Mucosa of gallbladder (tissue), 1 donor: ENCODE measurements at places on chromosomes 7 and 10. TPM values are rescaled to one million over a fixed set of nuclear protein-coding genes. Genes with fewer than 3 reads are reported as not detected.

GRCh38 chr7:130146693-130147405 is 58.4 kb downstream of the TMEM209 start:
- DNase-seq = no peak

DNA sequence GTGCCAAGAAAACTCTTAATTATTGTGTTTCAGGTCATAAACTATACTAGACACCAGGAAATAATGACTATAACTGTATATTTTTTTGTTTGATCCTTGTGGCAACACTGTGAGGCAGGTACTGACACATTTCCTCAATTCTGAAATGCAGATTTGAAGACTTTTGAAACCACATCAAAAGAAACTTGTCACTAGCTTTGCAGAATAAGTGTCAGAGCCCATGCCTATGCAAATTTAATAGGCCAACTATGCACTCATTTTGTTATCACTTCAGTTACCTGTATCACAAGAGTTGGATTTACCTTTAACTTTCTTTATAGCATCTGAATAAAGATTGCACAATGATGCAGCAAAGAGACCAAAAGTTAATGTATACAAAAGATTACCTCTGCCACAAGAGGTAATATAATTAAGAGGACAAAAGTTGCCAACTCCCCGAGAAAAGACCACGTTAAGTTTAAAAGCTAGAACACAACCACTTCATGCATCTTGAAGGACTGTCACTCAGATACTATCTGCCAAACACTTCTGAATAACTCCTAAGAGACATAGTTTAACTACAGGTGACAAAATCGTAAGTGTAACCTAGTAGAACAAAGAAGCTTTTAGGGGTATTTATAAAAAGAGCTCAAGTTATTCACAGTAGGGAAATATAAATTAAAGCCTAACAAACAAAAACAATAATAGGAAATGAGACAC is 80.5 kb downstream of the ELAPOR2 start:
- no peak for DNase-seq

DNA sequence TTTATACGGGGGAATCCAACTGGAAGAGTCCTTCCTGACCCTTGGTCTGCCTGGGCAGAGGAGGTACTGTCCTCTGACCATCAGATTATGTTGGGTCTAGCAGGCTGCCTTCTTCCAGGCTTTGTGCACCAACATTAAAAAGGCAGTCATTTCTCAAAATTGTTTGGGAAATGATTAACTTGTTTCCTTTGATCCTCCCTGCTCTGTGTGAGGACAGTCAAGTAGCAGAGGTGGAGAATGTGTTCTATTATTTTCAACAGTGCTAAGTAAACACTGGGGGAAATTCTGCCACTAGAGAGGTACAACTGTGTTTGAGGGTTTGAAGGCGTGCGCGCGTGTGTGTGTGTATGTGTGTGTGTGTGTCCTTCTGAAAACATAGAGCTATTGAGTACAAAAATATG is 20.6 kb downstream of the ACSL5 start:
- DNase-seq = peak; percentile 50

DNA sequence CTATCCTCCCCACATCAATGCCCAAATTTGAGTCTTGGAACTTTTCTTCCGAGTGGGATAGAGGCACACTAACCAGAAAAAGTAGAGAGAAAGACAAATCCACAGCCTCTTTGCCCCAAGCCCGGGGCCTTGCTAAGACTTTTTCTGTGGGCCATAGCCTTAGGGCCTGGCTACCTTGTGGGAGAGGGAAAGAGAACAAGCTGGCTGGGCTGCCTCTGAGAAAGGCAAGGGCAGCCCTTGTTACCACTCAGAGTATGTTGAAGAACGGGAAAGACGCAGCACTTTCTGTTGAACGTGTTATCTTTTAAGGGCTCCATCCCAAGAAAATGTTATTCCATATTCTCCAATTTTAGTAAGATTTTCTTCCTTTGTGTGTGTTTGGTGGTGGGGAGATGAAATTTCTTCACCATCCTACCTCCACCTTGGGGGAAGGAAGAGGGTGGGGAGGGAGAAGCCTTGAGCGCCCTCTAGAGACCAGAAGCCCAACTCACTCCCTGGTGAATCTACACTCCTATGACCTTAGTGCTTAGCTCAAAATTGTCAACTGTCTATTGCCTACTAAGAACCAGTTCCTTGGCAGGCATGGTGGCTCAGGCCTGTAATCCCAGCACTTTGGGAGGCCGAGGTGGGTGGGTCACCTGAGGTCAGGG is 3.9 kb upstream of the NRF1 start:
- peak; percentile 20 for DNase-seq

DNA sequence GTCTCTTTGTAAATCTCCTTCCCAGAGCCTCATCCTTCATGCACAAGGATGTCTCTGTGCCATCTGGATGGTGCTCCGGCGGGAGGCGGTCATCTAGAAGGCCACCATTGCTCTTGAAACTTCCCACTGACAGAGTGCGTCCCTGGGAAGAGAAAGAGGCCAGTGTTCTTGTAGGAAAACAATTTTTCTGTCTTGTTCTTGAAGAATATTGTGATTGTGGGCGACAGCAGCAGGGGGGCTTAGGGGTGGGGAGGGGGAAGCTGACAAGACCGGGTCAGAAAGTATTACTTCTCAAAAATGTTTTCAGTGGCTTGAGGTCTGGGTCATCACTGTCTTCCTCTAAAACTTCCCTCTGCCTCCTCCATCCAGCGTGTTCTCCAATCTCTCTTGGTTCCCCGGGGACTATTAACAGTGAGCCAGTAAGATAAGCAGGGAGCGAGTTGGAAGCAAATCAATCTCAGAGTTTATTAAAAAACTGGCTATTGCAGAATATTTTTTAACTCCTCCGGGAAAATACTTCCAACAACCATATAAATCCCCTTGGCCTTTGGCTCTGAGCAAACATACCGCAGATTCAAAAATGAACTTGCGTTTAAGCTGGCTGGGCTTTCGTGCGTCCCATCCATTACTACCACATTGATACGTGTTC is 597.8 kb upstream of the MGMT start:
- peak; percentile 3 for DNase-seq

GRCh38 chr10:58590152-58590840 is 77.6 kb downstream of the BICC1 start:
- peak; percentile 60 for DNase-seq

GRCh38 chr10:85548034-85548433 is 818.6 kb downstream of the GRID1 start:
- peak; percentile 47 for DNase-seq

DNA sequence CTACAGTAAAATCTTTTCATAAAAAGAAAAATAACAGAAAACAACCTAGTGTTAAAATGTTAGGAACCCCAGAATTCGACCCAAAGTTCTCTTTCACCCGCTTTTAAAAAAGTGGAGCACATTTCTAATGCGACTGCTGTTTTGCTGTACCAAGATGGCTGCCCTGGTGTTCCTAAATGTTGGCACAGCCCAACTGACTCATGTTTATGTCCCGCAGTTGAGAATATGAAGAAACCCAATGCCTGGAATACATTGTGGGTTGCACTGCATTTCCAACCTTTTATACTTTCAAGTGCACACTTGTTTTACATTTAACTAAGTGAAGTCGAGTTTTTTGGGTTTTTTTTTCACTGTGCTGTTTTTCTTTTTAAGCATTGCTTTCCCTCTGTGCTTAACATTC is 944 bp downstream of the STEAP1B start:
- no peak for DNase-seq

- DNase-seq = no peak
Measured at GRCh38 chr7:1737956-1738355, 67.9 kb downstream of the ELFN1 start.

DNA sequence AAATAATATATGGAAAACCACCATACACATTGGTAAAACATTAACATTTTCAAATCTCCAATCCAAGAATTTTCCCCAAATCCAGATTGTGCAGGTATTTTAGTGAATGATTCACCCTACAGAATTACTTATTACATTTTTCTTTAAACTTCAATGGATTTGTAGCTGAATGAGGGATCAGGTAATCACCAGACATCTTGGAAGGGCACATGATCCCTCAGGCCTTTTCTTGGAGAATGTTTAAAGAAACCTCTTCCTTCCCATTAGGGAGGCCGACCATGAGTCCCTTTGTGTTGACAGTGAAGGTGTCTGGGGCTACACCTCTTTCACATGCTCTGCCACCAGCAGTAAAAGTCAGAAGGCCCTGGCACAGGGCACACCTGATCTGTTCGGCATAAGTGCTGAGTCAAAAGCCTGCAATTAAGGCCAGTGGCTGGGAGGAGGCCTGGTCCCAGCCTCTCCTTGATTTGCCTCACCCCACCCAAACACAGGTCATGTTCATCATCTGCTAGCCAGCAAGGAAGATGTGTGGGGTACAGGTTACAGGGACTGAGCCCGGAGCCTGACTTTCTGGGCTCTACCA is 207.7 kb downstream of the SNX10 start:
- no peak for DNase-seq

DNA sequence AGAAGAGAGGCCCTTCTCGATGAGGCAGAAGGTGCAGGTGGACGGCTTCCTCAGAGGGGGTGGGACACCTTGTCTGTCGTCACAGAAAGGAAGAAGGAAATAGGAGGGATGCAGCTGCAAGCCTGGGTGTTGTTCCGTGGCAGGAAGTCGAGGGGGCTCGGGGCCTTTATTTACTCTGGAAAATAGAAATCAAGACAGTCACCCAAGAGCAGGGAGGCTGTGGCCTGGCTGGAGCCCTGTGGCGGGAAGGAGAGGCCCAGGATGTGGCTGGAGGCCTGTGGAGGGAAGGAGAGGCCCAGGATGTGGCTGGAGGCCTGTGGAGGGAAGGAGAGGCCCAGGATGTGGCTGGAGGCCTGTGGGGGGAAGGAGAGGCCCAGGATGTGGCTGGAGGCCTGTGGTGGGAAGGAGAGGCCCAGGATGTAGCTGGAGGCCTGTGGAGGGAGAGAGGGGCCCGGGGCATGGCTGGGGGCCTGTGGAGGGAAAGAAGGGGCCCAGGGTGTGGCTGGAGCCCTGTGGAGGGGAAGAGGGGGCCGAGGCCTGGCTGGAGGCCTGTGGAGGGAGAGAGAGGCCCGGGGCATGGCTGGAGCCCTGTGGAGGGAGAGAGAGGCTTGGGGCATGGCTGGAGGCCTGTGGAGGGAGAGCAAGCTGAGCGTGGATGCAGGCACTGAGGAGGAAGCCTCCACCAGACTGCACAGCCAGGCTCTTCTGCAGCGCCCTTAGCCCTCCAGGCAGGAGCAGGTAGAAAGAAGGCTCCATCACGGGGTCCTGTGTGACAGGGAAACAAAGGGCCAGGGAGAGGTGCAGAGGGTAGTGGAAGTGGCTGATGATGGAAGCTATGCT is 97.3 kb upstream of the SFMBT2 start:
- DNase-seq = no peak

GRCh38 chr10:28737096-28737495 is 59.8 kb downstream of the BAMBI start:
- no peak for DNase-seq

DNA sequence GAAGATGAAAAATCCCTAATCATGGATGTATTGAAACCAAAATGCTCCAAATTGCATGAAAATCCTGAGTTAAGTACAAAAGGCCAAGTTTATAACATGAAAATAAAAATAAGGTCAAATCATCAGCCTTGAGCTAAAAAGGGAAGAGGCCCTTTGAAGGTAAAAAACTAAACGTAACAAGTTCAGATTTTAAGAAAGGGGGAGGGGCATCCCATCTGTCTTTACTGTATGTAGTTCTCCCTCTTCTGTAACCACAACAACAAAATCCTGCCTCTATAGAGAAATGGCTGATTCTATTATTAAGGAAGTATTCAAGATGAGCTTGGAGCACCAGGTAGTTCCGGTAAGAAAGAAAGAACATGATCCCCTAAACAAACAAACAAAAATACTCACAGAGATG is 64.7 kb downstream of the TPK1 start:
- DNase-seq = no peak

GRCh38 chr7:20447021-20447650 is 116.4 kb downstream of the ITGB8 start:
- no peak for DNase-seq

GRCh38 chr10:110437761-110438341 is 59.9 kb upstream of the DUSP5 start:
- DNase-seq = no peak

- no peak for DNase-seq
Measured at GRCh38 chr10:61172182-61172926, 228.4 kb upstream of the RHOBTB1 start.

DNA sequence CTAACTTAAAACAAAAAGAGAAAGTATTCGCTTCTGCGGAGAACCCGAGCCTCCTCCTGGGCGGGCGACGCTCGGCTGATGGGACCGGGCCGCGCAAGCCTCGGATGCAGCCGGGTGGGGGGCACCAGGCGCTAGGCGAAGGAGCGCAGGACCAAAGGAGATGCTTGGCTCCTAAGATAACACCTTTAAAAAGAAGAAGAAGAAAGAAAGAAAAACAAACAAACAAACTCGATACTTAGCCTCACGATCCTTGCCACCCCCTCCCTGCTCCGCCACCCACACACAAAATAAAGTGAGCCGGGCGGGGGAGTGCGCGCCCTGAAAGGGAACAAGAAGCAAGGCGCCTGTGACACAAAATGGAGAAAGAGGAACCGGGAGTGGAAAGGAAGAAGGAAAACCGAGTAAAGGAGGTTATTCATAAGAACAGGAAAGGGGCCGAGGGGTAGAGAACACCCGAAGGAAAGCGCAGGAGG is 34.0 kb upstream of the EBLN1 start:
- DNase-seq = peak; percentile 48

GRCh38 chr7:92200791-92201190 is 21.8 kb upstream of the LRRD1 start:
- DNase-seq = no peak

DNA sequence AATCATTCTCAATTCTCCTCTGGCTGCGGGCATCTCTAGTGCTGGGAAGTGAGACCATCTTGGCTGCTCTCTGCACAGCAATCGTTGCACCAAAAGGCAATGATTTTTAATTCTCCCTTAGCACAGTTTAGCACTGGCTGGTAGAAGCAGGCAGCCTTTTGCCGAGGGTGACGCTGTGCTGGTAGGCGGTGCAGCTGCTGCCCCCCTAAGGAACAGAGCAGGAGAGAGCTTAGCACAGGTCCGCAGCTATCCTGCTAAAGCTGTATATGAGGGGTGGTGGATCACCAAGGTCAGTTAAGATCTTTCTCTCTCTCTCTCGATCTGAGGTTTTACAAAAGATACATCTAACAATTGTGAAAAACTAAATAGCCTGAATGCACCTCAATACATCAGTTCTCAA is 390.1 kb downstream of the GATA3 start:
- no peak for DNase-seq

GRCh38 chr7:8190119-8190895 is 71.7 kb downstream of the ICA1 start:
- peak; percentile 71 for DNase-seq

- DNase-seq = no peak
Measured at GRCh38 chr7:76383089-76383944, 24.5 kb upstream of the YWHAG start.

- peak; percentile 57 for DNase-seq
Measured at GRCh38 chr7:151759591-151760042, 117.3 kb downstream of the PRKAG2 start.

GIMAP4 gene
- 39.9 TPM for total RNA-seq

SUN3 gene
- not detected for total RNA-seq

ERVW-1 gene
- not detected for total RNA-seq

LRRC17 gene
- total RNA-seq = 10.6 TPM

HYAL4 gene
- not detected for total RNA-seq

MEIG1 gene
- total RNA-seq = not detected

SMKR1 gene
- 2.0 TPM for total RNA-seq

DENND2A gene
- total RNA-seq = 14.0 TPM

SKIDA1 gene
- total RNA-seq = 1.2 TPM

IGF2BP3 gene
- 0.66 TPM for total RNA-seq

OR6B1 gene
- not detected for total RNA-seq

CFAP43 gene
- 1.9 TPM for total RNA-seq

OR9A2 gene
- total RNA-seq = not detected

PDSS1 gene
- total RNA-seq = 4.1 TPM

STEAP1B gene
- not detected for total RNA-seq

BRI3 gene
- 198 TPM for total RNA-seq

DRGX gene
- total RNA-seq = not detected

DOCK1 gene
- total RNA-seq = 44.9 TPM
